ENCODE measurements at places on chromosomes 3 and 15. TPM values are rescaled to one million over a fixed set of nuclear protein-coding genes. Genes with fewer than 3 reads are reported as not detected.

Gene CHCHD4
- 10.3 TPM for polyA plus RNA-seq

Gene RPL39L
- 23.3 TPM for polyA plus RNA-seq

Gene TM6SF1
- 3.8 TPM for polyA plus RNA-seq

- peak; percentile 70 for DNase-seq
Measured at GRCh38 chr3:13579063-13579462, 30.1 kb downstream of the FBLN2 start.

DNA sequence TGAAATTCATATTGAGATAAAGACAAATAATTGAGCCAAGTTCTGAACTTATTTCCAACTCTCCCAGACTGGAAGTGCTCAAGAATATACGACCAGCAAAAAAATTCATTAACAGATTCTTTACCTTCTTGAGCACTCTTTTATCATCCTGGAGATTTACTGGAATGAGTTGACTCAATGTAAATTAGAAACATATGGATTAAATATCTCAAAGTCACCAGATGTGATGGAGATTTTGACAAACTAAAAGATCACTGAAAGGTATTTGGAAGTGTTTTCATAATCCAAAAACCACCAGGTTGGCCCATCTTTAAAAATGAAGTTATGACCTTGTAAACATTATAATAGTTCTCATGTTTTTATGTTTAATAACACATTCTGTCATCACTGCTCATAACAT, 433.2 kb upstream of the RASGRP1 start:
- no peak for DNase-seq

- DNase-seq = no peak
Measured at GRCh38 chr3:143506190-143506589, 342.1 kb downstream of the SLC9A9 start.

GRCh38 chr3:88988906-88989305, 118.5 kb upstream of the EPHA3 start:
- no peak for DNase-seq

DNA sequence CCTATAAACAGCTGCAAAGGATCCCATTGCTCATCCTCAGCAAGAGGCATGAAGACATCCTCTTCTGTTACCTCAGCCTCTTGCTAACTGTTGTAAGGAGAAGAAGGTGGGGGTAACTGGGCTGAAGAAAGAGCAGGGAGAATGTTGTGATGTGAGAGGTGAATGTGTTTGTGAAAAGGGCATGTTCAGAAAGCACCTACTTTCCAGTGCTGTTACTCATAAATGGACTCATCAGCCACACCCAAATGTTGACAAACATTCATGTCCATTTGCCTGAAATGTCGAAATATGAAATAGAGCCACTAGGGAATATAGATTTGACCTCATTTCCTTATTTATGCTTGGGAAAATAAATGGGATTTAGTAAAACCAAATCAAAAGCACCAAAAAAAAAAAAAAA, 12.6 kb downstream of the SLC24A1 start:
- no peak for DNase-seq

DNA sequence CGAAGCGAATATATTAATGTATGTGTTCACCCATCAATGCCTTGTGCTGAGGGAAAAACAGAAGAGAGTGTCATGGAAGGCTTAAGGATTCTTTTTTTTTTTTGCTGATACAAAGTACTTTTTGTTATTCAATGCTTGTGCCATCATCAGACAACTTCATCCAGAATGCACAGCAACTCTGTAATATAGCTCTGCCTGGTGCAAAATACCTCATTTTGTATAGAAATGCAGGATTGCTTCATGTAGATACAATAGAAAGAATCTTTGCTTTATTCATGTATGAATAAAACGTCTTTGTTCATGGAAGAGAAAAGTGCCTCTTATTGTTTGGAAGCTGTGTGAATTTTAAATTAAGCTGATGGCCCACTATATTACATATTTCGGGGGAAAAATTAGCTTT, 62.9 kb downstream of the SH3GL3 start:
- DNase-seq = no peak

DNA sequence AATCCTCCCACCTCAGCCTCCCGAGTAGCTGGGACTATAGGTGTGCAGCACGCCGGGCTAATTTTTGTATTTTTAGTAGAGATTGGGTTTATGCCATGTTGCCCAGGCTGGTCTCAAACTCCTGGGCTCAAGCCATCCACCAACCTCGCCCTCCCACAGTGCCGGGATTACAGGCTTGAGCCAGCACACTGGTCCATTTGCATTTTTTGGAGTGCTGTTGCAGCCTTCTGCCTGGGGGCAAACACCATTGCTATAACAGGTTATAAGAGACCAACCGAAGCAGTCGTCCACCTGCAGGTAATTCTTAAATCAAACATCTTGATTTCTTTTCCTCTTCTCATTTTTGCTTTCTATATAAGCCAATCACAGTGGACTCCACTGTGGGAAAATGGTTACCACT, 27.7 kb downstream of the ACKR4 start:
- DNase-seq = no peak

GRCh38 chr3:87203809-87204208, 23.3 kb upstream of the CHMP2B start:
- DNase-seq = no peak

GRCh38 chr3:72231439-72232196, 446.7 kb upstream of the PROK2 start:
- no peak for DNase-seq

DNA sequence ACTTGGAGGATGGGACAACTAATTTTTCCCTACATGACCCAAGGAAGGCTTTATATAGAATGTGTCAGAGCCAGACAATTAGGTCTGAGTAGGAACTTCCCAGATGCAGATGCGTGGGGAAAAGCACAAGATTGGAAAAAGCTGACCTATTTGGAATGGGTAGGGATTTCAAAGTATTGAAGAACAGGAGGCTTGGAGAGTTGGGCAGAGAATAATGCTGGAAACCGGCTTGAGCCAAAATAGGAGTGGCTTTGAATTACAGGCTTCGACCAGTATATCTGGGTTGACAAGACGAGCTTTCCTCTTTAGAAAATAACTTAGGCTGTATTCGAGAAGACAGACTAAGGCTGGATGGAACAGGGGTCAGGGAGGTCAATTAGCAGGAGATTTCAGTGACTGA, 181.1 kb downstream of the GBE1 start:
- no peak for DNase-seq

- peak; percentile 59 for DNase-seq
Measured at GRCh38 chr15:71093054-71094024, 21.9 kb upstream of the THSD4 start.

Gene PIERCE2
- polyA plus RNA-seq = 1.4 TPM

DNA sequence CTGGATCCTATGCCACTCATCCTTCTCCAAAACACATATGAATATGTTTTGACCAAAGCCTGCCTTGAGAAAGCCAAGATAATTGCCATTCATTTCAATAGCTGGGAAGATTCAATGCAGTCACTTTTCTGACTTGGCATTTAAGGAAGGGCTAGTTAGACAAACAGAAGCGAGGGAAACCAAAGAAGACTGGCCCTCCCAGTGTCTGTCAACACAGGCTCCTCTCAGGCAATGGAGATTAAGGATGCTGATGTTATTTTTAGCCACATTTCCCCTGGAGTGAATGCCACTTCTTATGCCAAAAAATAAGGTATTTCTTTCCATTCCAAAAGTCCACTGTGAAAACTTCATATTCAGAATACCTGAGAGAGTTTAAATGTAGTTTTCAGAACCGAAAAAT, 101.7 kb downstream of the P3H2 start:
- DNase-seq = no peak

DNA sequence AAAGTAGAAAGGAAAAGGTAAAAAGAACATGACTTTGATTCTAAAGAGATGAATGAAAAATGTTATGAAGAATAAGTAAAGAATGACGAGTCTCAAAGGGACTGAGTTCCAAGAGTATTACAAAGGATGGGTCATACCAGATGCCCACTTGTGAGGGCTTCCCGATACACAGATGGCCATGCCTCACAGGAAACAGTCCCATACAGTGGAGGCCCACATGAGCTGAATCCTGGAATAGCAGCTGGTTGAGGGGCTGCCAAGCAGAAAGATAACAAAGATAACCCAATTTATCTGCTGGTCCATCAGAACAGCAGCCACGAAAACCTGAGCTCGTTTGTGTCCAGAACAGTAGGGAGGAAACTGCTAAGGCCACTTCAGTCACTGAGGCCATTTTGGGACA, 3.7 kb downstream of the SSR3 start:
- DNase-seq = no peak

GRCh38 chr3:163364717-163365116, 1713.6 kb downstream of the SI start:
- DNase-seq = peak; percentile 18

DNA sequence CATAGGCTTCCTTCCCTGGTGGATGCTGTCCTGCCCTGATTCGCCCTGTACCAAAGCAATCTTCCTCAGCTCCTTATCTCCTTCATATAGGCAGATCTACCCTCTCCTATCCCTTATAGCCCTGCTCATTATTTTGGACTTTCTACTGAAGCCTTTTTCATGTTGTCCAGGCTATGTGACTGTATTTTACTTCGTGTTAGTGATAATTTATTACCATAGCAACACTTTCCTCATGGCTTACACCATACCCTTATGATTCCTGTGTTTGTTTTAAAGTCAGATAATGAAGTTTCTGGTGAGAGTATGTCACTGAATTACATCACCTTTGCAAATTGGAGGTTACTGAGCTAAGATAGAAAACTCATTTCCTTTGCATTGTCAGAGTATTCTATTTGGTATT, 352.6 kb downstream of the NLGN1 start:
- DNase-seq = no peak

GRCh38 chr3:191051037-191051436, 148.0 kb upstream of the OSTN start:
- DNase-seq = no peak

All from BJ (cell line).